ENCODE measurements at places on chromosomes 2 and 18. TPM values are rescaled to one million over a fixed set of nuclear protein-coding genes. Genes with fewer than 3 reads are reported as not detected.
A peak's percentile ranks its signal among the peaks of the same experiment; 100 is the strongest.

Gene DLX1
- not detected for total RNA-seq

Gene ANKRD29
- total RNA-seq = 0.27 TPM

Gene REG1A
- total RNA-seq = not detected

Gene C2orf78
- not detected for total RNA-seq

Gene RTP5
- not detected for total RNA-seq

DNA sequence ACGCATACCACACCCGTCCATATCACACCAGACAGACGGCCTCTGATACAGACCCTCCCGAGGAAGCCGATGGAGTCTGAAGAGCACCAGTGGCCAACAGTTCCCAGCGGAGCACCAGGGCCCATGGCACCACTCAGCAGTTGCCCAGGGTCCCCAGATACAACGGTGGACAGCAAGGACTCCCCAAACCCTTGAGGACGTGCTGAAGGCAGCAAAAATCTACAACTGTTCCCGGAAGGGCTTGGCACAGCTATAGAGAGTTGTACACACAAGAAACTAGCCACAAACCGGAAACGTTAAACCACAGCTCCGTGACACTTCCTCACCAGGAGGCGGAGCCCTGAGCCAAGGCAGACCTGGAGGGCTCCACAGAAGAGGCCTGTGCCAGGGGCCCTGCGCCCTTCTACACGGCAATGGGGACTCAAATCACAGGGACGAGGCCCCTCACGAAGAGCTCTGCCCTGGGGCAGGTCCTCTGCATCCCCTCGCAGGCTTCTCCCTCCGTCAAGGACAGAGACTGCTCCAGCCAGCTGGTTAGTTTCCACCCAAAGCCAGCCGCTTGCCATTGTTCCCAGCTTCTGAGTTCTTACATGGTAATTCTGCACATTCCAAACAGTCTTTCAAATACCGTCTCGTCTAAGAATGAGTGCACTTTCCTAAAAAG is 133.4 kb downstream of the HDAC4 start:
- no peak for DNase-seq

DNA sequence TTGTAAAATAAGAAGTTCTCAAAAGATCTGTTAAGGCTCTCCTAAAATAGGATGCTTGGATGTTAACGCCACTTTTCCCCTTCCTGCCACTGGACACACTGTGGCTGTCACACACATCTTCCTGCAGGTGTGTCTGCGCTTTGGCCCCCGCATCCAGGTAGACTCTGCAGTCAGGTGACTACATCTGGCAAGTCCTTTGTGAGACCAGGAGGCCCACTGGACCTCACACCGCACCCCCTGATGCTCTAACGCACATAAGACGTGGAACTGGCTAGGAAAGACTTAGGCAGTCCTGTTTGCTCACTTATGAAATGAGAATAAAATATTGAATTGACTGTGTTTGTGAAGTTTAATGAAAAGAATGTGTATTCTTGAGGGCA is 67.6 kb upstream of the PXDN start:
- DNase-seq = no peak

DNA sequence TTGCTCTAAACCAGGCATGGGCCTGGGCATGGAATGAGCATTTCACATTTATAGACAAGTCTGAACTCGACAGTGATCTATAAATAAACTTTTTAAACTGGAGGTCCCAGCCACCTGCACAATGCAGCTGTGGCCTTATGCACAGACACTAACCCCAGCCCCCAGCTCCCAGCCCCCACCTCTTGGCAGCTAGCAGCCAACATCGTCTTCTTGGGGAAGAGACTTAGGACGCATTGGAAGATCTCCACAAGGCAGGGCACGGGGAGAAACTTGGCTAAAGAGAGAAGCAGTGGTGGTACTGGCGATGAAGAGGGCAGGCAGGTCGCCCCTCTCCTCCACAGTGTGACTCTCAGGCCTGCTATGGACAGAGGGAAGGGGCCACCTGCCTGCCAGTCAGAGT is 213.2 kb downstream of the ANAPC1 start:
- no peak for DNase-seq

DNA sequence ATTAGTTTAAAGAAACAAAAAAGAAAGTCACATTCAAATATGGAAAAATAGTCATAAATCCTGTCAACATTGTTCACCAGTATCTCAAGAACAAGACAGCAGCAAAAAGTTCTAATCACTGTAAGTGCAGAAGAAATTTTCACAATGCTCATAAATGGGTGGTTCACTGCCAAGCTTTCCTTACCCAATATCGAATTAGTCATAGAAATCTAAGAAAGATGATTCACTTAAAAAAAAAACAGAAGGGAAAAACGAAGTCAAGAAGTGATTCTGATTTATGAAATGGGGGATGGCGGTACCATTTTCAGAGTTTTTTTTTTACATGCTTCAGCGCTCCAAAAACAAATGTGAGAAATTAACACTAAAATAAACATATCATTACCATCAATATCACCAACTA is 156.7 kb downstream of the EXOC6B start:
- DNase-seq = peak; percentile 16

DNA sequence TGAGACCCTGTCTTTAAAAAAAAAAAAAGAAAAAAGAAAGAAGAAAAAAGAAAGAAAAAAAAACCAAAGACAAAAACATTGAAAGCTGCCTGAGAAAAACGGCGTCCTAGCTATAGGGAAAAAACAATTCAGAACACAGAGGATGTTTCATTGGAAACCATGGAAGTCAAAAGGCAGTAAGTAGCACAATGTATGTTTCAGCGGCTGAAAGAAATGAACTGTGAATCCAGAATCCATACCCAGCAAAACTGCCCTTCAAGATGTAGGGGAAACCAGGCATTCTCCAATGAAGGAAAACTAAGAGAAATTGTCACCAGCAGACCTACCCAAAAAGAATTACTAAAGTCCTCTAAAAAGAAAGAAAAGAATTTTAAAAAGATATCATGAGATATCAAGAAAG is 27.6 kb downstream of the EVA1A start:
- no peak for DNase-seq

All from kidney epithelial cell (primary cell).